ENCODE measurements at places on chromosomes 12 and 14.

DNA sequence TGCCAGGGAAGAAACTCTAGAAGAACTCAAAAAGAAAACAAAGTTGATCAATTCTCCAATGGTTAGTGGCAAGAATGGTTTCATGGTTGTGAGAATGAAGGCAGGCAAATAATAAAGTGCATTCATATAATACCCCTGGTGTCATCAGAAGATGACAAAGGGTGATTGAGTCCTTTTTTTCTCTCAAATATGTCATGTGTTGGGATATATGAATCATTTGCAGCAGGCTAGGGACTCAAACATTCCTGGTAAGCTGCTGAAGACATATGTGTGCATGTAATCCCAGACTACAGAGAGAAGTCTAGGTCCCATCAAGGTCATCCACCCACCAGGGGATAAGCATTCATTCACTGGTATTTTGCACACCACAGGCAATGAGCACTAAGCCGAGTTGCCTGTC lies 82.4 kb upstream of the MYF6 start:
- no peak for DNase-seq

GRCh38 chr12:58727521-58727920 lies 192.8 kb downstream of the LRIG3 start:
- DNase-seq = no peak

DNA sequence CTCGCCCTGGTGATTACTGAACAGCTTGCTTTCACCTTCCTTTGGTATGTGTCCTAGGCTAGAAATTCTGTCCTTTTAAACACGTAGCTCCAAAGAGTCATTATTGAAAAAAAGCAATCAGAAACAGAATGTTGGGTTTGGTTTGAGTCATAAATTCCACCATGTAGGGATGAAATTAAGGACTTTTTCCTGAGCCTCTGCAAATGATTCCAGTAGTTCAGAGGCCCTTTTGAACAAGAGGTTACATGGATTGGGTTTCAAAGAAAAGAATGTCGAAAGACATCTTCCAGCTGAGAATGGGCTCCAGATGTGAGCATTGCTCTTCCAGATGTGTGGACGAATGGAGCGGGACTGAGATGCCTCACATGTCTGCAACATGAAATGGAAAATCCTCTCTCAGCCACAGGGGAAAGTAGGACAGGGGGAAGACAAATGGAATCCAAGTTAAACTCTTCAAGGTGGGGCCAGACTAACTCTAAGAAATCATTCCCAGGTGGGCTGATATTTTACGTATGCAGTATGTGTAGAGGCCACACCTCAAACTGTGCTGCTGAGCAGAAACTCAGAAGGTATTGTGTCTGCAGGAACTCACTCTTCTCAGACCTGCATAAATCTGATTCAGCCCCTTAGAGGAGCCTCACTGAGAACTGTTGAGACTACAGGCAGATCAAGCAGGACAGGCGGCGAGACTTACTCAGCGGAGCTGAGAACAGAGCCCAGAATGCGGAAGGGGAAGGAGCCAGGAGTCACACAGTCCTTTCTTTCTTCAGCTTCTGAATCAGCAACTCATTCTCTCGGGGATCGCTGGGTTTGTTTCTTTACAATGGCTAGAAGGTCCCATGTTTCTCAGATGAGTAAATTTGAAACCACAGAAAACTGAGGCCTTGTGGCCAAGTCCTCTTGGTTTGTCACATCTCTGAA lies 23.3 kb upstream of the EMP1 start:
- no peak for DNase-seq

DNA sequence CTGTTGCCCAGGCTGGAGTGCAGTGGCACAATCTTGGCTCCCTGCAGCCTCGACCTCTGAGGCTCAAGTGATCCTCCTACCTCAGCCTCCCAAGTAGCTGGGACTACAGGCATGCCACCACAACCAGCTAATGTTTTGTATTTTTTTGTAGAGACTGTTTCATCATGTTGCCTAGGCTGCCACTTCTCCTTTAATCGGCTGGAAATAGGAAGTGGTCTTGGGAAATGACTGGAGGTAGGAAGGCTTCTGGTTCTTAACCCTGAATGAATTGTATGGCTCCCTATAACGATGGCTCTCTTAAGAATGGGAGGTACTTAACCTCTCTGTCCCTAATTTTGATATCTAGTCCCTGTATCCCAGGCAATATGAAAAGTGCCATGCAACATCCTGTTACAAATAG lies 113.9 kb upstream of the USP15 start:
- DNase-seq = no peak

DNA sequence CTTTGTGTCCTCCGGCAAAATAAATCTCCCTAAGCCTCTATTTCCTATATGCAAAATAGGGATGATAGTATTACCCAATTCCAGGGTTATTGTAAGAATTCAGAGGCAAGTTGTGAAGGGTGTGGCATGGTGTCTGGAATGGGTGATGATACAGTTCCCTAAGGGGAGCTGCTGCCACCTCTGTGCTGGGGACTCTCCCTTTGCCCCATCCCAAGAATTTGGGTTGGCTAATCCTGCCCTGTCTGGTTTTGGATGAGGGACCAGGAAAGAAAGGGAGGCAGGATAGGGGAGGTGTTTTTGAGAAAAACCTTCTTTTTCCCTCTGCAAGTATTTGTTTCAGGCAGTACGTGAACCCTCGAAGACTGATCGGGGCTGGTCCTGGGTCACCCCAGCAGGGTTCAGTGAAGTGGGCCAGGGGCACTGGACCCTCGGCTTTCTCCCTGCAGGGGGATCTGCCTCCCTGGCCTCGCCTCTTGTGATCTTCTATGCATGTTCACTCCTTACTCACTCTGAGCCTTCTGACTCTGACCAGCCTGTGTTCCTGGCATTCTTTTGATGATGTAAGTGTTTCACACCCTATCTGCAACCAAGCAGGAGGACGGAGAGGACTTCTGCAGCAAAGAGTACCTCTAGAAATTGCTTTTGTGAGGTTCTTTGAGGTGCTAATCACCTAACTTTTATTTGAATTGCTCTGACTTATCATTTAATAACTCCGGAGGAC lies 60.8 kb downstream of the RASSF3 start:
- DNase-seq = no peak

GRCh38 chr14:103749452-103749851 lies 33.8 kb downstream of the ZFYVE21 start:
- DNase-seq = no peak

DNA sequence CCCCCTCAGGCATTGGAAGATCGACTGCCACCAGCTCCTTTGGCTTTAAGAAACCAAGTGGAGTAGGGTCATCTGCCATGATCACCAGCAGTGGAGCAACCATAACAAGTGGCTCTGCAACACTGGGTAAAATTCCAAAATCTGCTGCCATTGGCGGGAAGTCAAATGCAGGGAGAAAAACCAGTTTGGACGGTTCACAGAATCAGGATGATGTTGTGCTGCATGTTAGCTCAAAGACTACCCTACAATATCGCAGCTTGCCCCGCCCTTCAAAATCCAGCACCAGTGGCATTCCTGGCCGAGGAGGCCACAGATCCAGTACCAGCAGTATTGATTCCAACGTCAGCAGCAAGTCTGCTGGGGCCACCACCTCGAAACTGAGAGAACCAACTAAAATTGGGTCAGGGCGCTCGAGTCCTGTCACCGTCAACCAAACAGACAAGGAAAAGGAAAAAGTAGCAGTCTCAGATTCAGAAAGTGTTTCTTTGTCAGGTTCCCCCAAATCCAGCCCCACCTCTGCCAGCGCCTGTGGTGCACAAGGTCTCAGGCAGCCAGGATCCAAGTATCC lies 288.7 kb downstream of the NAV3 start:
- no peak for DNase-seq

GRCh38 chr14:105974902-105975301 lies 448.5 kb downstream of the TMEM121 start:
- peak; percentile 55 for DNase-seq

- DNase-seq = no peak
Measured at GRCh38 chr12:132448463-132448820, 41.5 kb upstream of the FBRSL1 start.

DNA sequence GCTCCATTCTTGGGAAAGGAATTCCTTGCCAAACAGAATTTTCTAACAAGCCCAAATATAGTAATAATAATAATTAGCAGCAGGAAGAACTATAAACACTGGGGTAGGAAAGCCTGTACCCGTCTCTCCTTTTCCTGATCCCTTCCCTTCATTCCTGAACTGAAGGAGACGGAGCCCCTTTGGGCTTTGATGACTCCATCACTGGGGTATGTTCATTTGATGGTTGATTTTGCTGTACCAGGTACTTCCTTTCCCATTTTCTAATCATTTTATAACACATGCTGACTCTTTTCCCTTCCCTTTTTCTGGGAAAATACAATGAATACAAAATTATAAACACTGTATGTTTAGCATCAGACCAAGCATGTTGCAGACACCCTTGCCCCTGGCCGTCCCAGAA lies 3.6 kb upstream of the RCOR1 start:
- DNase-seq = no peak

DNA sequence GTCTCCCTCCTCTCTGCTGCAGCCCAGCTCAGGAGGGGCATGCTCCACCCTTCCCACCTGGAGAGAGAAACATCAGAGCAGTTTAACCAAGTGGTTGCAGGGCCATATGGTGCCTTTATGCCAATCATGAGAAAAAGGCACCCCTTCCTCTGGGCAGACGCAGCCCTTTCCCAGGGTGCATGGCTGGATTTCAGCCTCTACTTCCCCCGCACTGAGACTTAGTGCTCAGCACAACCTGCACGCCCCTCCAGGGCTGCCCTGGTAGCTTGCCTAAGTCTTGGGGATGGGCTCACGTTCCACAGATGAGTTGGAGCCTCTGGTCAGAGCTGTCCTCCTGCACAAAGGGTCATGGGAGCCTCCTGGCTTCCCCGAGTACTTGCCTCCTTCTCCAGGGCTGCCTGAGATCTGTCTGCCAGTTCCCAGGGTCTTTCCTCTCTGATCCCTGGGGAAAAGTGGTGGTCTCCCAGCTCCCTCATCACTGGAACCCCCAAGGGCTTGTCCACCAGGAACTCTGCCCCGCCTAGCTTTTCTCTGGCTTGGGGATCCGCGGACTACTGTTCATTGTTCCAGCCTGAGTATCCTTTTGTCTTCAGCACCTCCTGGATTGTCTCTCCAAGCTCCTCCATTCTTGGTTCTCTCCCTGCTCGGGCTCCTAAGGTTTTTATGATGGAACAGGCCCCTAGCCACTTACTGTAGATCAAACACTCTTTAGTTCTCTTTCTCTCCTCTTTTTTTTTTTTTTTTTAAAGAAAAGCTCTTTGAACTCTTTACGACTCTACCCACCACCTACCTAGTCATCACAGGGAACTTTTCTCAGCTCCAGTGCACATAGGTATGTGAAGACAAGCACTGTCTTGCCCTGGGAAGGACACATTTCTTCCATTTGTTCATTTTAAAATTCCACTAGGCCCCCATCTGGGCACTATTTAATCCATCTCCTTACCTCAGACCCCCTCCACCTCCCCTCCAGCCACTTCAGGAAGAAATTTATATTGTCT lies 6.1 kb upstream of the KRT74 start:
- DNase-seq = no peak

GRCh38 chr12:74412606-74413230 lies 124.9 kb upstream of the ATXN7L3B start:
- no peak for DNase-seq

DNA sequence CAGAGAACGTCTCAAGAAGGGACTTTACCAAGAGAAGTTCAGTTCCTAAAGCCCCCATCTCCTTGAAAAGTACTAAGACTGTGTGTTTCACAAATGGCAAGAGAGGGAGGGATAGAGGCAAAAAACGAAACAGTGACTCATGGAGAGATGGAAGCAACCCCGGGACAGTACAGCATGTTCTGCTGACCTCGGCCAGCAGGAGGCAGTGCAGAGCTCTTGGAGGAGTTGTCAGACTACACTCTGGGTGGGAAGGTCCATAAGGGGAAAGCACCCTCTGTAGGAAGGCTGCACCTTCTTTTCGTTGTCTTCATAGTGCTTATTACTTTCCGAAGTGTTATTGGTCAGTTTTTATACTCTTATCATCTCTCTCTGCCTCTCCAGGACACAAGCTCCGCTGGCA lies 525.2 kb upstream of the CCDC196 start:
- peak; percentile 35 for DNase-seq

DNA sequence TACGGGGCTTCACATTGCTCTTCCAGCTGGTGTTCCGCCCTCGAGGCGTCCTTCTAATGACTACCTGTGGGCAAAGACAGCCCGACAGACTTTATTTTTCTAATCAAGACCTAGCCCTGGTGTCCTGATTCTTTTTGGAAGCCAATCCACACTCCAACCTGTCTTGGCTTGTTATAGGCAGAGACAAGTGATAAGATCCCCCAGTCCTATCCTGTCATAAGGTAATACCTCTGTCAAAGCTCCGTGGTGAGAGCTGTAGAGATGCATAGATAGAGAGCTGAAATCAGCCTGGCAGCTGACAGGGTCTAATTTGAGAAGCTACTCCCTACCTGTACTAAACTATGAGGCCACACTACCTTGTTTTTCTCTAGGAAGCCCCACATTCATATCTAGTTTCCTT lies 11.5 kb upstream of the WNK1 start:
- no peak for DNase-seq
